ENCODE measurements at places on chromosomes 7 and 10.

GRCh38 chr7:101947899-101948298 lies 130.5 kb downstream of the CUX1 start:
- DNase-seq = no peak

DNA sequence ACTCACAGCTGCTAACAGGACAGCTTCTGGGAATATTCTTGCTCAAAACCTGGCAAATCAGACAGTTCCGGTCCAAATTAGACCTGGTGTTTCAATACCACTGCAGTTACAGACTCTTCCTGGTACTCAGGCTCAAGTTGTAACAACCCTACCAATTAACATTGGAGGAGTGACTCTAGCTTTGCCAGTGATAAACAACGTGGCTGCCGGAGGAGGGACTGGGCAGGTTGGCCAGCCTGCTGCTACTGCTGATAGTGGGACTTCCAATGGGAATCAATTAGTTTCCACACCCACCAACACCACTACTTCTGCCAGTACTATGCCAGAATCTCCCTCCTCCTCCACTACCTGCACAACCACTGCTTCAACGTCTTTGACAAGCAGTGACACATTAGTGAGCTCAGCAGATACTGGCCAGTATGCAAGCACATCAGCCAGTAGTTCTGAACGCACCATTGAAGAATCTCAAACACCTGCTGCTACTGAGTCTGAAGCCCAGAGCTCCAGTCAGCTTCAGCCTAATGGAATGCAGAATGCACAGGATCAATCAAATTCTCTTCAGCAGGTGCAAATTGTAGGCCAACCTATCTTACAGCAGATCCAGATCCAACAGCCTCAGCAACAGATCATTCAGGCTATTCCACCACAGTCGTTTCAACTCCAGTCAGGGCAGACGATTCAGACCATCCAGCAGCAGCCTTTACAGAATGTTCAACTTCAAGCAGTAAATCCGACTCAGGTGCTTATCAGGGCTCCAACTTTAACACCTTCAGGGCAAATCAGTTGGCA lies 2.1 kb downstream of the SP4 start:
- no peak for DNase-seq

- DNase-seq = no peak
Measured at GRCh38 chr7:151501676-151502075, 18.0 kb downstream of the RHEB start.

GRCh38 chr10:3432081-3432825 lies 259.7 kb upstream of the PITRM1 start:
- no peak for DNase-seq

- DNase-seq = no peak
Measured at GRCh38 chr10:26214004-26214403, 2.6 kb upstream of the GAD2 start.

DNA sequence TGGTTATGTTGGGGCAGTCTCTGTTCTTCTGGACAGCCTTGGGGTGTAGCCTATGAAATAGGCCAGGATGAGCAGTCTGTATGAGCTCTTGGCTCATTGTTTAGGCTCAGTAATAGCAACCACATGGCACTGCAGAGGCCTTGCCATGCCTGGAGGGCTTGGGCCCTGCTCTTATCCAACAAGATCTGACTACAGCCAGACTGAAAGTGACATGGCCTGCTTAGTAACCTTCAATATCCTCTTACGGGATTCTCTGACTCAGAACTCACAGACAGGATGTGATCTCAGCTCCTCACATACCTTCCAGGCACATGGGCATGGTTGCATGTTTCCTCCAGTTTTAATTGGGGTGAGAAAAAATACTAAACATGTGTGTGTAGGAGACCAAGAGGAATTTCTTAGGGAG lies 289.3 kb downstream of the PTEN start:
- peak; percentile 13 for DNase-seq

DNA sequence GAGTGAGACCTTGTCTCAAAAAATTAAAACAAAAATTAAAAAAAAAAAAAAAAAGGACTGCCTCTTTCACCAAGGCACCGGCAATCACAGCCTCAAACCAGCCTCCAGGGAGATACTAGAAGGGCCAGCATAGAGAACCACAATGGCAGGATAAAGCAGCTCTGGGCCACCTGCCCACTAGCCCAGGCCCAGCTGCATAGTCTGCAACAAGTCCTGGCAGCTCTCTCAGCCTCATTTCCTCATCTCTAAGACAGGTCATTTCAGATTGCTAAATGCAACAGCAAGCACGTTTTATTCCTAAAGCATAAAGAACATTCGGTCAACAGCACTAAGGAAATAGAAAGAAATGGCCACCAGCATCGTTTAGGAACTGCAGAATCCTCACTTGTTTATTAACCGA lies 28.8 kb downstream of the XPNPEP1 start:
- no peak for DNase-seq

DNA sequence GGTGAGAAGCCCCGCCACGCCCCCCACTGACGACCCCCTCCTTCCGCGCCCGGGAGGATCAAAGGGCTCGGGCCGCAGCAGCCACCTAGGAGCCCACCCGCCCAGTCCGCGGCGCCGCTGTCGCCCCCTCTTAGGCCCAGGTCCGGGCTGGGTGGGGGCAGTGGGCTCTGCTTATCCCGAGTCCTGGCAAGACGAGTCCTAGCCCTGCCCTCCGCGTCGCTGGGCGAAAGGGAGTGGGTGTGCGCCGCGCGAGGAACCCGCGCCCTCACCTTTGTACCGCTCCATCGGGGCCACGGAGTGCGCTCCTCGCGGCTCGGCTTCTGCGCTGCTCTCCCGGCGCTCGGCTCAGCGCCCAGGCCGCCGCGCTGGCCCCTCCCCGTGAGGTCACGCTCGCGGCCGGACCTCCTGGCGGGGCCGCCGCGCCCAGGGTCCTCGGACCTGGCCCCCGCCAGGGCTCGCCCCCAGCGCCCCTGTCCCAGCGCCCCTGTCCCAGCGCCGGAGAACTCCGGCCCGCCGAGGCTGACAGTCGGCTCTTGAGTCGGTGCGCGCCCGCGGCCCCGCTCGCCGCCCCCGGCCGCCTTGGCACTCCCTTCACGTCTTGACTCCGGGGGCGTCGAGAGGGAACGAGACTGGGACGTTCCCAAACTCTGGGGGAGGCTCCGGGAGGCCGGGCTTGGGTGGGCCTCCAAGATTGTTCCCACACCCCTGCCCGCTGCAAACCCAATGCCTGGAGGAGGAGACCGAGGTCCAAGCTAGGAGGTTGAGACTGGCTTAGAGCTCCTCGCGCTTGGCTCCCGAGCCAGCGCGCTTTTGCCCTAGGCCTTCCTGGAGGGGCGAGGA lies at the start of gene AFAP1L2:
AFAP1L2 (minus strand) TSS at position 332 of the 840 bp plus-strand sequence; CDS start at position 285, 47 bp downstream.
- no peak for DNase-seq

DNA sequence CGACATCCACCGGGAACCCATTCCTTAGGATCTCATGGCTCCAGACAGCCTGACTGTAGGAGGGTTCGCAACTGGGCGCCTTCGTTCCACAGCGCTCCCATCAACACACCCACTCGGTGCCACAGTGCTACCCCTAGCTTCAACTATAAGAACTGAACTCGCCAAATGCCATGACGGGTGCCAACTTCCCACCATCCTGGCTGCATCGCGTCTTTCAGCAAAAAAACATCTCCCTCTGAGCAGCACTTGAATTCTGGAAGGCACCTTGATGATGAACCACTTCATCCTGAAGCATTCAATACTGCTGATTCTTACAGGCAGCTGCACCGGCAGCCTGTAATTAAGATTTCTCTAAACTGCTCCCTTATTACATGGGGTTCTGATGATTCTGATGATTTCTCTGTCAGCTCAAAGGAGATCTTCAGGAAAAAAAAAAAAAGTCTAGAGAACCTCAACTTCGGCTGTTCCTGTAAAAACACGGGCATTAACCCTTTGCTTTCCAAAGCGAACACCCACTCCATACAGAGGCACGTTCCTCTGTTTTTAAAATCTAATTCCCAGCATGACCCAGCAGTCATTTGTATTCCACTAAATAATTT lies 1.3 kb downstream of the CYTH3 start:
- no peak for DNase-seq

GRCh38 chr7:80584778-80585177 lies 53.7 kb upstream of the CD36 start:
- DNase-seq = no peak

GRCh38 chr10:124226271-124227054 lies 133.1 kb upstream of the CHST15 start:
- DNase-seq = no peak

GRCh38 chr10:98673171-98673782 lies 226.5 kb upstream of the HPS1 start:
- DNase-seq = no peak

- no peak for DNase-seq
Measured at GRCh38 chr7:5393748-5394147, 29.9 kb downstream of the TNRC18 start.

DNA sequence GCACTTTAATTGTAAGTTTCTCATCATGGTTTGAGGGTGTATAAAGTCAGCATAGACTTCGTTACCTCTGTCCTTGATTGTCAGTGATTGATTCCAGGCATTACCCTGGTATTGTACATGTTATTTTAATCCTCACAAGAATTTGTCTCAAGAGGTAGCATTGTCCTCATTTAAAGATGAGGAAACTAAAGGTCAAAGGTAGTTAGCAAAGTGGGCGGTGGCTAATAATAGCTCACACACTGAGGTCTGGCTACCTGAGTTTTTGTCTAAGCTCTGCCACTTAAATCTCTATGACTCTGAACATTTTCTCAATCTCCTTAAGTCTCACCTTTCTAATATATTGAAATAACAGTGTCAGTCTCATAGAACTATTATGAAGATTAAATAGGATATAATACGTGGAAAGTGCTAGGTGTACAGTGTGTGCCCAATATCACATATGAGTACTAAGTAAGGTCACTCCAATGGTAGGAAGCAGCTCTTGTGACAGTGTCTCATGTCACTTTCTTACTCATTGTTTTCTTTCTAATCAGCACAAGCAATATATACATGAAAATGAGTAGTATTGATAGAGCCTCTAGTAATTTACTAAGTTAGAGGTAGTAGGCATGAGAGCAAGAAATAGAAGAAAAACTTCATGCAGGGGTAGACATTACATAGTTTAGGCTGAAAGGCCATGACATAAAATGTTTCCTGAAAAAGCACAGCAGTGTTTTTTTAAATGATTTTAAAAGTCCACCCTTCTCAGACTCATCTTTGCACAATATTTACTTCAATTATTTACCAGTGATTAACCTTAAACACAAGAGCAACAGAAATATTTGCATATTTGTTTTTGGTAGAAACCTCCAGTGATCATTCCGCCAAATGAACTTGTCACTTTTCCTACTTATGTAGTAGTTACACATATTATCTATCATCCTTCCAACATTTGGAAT lies 21.0 kb downstream of the AHR start:
- no peak for DNase-seq

DNA sequence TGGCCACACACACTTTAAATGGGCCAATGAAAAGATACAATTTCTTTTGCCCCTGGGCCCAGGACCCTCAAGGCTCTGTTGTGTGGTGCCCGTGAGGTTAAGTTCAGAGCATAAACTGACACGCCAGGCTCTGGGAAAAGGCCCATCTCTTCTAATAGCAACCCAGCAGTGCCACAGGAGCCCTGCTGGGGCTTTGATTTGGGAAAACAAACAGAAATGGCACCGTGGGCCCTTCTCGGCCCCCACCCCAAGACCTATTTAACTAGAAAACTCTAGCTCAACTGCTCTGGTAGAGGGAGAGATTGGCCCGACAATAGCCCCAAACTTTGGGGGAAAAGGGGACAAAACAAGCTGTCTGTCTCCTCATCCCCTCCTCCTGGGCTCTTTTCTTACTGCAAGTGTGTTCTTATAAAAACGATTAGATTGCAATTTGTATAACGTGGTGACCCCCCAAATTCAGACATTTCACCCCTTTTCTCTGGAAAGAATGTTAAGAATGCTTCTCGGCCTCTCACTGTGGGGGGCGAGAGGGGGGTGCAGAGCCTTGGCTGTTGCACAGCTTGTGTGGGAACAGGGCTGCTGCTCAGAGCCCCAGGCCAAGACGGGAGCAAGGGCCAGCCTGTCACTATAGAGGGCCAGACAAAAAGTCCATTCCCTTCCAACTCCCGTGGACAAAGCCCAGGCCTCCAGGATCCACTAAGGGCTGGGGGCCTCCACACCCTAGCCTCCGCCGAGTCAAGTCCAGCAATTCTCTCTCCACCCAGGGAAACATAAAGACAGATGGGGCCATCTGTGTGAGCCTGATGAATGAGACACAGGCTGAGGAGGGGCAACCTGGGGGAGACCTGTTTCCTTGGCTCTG lies 26.8 kb downstream of the DPCD start:
- no peak for DNase-seq

- DNase-seq = no peak
Measured at GRCh38 chr10:125023862-125024496, 82.1 kb downstream of the ZRANB1 start.

DNA sequence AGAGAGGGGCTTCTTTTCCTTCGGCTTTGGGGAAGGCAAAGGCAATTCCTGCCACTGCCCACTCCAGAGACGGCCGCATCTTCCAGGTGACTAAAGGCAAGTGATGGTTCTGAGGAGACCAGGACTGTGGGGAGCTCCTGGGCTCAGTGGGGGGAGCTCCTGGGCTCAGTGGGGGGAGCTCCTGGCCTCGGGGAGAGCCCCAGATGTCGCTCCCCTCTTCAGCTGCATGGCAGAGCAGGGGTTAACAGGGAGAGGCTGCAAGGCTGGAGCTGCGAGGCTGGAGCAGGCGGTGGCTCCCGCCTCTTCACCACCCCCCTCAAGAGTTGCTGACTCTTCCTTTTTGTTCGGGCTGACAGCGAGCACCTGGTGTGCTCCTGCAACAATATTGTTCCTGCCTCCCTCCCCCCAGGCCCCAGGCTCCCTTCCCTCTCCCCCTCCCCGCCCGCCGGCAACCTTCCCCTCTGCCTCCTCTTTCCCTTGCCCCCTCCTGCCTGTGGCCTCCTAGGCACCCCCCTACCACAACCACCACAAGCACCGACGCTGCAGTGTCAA lies 56.3 kb upstream of the LBX1 start:
- DNase-seq = no peak

DNA sequence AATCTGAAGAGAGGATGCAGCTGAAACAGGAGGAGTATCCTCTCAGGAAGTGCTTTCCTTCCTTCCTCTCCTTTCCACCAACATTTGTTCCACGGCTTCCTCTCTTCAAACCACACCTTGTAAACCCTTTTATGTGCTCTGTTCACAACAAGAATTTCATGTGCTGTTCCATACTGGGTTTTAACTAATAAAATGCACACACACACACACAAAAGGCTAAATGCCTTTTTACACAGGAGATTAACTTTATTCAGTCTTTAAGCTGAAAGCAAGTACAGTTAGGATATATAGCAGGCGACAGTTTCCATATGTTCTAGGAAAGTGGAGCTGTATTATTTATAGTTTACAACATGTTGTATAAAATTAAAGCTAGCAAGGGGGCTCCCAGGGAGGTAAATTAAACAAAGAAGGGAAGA lies 106.7 kb downstream of the REEP3 start:
- no peak for DNase-seq

GRCh38 chr10:88104223-88104622 lies 240.8 kb downstream of the PTEN start:
- DNase-seq = no peak

GRCh38 chr10:78944723-78945312 lies 123.9 kb upstream of the ZMIZ1 start:
- no peak for DNase-seq

DNA sequence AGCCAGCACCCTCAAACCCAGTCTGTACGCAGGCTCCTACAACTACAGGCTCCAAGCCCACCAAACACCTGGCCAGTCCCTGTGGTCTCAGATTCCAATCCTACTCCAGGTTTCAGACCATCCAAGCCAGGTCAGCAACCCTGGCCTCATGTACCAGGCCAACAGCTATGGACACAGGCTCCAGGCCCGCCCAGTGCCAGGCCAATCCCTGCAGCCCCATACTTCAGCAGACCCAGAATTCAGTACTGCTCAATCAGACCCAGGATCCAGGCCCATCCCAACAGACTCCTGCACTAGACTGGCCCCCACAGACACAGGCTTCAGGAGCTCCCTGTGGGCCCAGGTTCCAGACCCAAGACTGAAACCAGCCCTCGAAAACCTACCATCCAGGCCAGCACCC lies 32.3 kb downstream of the HPSE2 start:
- no peak for DNase-seq

All from GM12892 (cell line).